Activated CD4-positive, alpha-beta T cell treated with anti-CD3 and anti-CD28 coated beads for 36 hours (primary cell): ENCODE measurements at places on chromosomes 1 and 21.
A peak's percentile ranks its signal among the peaks of the same experiment; 100 is the strongest.

GRCh38 chr1:59475737-59476136 lies 178.8 kb downstream of the FGGY start:
- H3K4me1 ChIP-seq, result peaks cover 10% of the 10 kb centered on the region
- peaks cover 4% of the 10 kb centered on the region for H3K36me3 ChIP-seq
- no peak for DNase-seq

- peak overlapping the region; percentile 96 for H3K27ac ChIP-seq
- H3K27me3 ChIP-seq, result peaks cover 4% of the 10 kb centered on the region
- H3K4me1 ChIP-seq, result peaks cover 20% of the 10 kb centered on the region
- peak overlapping the region; percentile 94 for H3K4me3 ChIP-seq
- no peak for DNase-seq
Observed at GRCh38 chr1:156021093-156021428, 310 bp upstream of the SSR2 start.

DNA sequence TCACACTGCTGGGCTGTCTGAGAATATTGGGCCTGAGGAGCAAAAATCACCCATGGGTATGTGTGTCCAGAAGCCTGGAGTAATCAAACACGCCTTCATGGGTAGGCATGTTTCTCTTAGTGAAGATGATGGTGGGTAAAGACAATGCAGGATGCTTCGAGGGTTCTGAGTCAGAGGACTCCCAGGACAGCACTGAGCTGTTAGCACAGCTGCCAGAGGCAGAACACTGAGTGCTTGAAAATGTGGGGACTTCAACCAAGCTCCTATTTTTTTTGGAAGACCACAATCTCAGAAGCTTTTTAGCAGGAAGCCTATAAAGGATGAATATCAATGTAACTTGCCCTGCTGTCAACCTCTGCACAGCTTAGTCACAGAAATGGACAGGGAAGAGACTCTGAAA lies 7.9 kb upstream of the NT5C1A start:
- peaks cover 5% of the 10 kb centered on the region for H3K36me3 ChIP-seq
- peaks cover 22% of the 10 kb centered on the region for H3K4me1 ChIP-seq
- DNase-seq, result no peak
- no peak overlapping the region for H3K27ac ChIP-seq

DNA sequence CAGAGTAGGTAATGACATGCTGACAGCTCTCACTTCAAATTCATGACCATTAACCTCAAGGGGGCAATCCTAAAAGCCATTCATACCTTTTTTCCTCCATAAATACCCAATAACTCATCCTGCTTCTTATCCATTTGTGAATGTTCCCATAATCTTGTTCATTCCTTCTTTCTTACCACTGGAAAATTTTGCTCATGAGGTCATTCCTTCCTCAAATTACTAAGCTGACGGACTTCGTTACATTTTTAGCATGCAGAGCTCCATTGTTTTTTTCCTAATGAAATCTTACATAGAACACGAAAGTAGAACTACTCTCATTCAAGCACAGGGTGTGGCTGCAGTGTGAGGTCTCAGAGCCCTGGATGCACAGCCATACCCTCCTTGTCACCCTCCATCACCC lies 276.5 kb upstream of the DPYD start:
- no peak overlapping the region for H3K4me3 ChIP-seq
- no peaks in the 10 kb centered on the region for H3K27me3 ChIP-seq
- no peak overlapping the region for H3K27ac ChIP-seq
- DNase-seq, result no peak
- no peaks in the 10 kb centered on the region for H3K4me1 ChIP-seq

GRCh38 chr1:16117936-16118335 lies 37.9 kb downstream of the EPHA2 start:
- no peak for DNase-seq
- H3K4me1 ChIP-seq, result peaks cover 4% of the 10 kb centered on the region
- no peaks in the 10 kb centered on the region for H3K36me3 ChIP-seq
- no peak overlapping the region for H3K27ac ChIP-seq
- no peak overlapping the region for H3K4me3 ChIP-seq

DNA sequence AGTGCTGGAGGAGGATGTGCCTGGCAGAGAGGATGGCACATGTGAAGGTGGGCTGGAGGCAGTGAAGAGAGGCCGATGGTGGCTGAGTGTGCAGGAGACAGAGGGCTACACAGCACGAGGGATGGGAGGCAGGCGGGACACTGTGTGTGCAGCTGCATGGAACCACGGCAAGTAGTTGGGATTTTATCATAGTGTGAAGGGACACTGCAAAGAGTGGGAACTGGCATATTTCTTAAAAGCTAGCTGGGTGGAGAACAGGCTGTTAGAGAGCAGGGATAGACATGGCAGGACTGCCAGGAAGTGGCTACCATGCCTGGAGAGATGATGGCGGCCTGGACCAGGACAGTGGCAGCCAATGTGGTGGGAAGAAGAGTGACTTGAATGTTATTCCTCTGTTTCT lies 102.4 kb upstream of the TLR5 start:
- H3K36me3 ChIP-seq, result no peaks in the 10 kb centered on the region
- H3K4me1 ChIP-seq, result peaks cover 48% of the 10 kb centered on the region
- no peak overlapping the region for H3K27ac ChIP-seq
- DNase-seq, result no peak
- H3K27me3 ChIP-seq, result no peaks in the 10 kb centered on the region

DNA sequence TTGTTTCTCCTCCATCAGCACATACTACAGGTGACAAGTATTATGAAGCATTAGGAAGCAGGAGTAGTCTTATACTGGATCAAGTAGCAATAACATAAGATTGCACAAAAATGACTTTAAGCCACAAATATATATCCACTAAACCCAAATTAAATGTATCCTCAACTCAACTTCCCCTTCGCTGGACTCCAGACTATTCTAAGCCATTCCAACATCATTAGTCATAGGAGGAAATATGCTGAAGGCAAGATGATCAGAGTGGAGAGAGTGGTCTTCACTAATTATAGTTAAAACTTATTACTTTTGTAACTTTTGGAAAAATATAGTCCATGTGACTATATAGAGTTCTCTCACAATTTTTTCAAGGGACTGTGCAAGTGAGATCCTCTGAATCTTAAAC lies 390.7 kb upstream of the ZP4 start:
- H3K4me3 ChIP-seq, result no peak overlapping the region
- no peak for DNase-seq
- no peaks in the 10 kb centered on the region for H3K36me3 ChIP-seq
- H3K4me1 ChIP-seq, result no peaks in the 10 kb centered on the region
- no peak overlapping the region for H3K27ac ChIP-seq
- H3K27me3 ChIP-seq, result no peaks in the 10 kb centered on the region
